ENCODE measurements at places on chromosomes 5 and 9.
A peak's percentile ranks its signal among the peaks of the same experiment; 100 is the strongest.

DNA sequence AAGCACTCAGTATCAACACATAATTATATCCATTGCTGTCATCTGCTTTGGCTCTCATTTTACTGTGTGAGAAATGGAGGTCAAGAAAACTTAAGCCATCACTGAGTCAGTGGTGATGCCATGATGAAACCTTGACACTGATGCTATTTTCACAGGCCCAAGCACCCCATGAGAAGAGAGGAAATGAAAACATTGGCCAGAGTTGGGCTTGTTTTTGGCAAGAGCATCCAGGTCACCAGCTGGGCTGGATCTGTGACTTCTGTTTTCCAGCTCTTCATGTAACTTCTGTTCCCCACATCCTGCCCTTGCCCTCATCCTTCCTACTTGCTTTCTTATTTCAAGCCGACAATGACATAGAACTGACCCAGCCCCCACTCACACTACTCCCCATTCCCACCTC lies 10.0 kb downstream of the LCP2 start:
- DNase-seq = no peak

GRCh38 chr5:133336121-133336968 lies 276.0 kb downstream of the FSTL4 start:
- DNase-seq = no peak

DNA sequence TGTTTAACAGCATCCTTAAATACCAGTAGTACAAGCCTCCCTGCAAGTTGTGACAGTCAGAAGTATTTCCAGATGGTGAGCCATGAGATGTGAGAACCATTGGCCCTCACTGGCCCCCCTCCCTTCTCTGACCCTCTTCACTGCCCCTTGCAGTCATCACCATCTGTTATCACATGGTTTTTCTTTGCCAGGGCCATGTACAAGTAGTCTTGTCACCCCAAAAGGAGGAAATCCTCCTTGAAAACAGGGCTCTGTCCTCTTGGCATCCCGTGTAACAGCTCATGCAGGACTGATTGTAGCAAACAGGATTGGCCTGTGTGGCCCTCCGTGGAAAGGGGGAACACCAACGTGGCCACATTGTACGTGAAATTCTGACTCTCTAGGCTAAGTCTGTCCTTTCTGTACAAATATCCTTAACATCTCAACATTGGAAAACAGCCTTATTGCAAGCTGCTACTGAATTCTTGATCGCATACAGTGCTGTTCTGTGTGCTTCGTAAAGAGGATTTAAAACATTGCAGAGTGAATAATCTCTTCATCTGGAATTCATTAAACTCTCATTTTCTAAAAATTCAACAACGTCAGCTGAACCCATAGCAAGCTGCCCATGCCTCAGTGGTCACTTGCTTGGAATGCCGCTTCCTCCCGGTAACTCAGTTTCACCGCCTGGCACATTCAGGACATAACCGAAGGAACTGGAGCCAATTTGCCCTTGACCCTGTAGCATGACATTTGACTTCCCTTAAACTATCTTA lies 171.7 kb downstream of the ATPSCKMT start:
- no peak for DNase-seq

- DNase-seq = no peak
These were observed 77.7 kb upstream of the SPEF2 start for GRCh38 chr5:35540002-35540401.

DNA sequence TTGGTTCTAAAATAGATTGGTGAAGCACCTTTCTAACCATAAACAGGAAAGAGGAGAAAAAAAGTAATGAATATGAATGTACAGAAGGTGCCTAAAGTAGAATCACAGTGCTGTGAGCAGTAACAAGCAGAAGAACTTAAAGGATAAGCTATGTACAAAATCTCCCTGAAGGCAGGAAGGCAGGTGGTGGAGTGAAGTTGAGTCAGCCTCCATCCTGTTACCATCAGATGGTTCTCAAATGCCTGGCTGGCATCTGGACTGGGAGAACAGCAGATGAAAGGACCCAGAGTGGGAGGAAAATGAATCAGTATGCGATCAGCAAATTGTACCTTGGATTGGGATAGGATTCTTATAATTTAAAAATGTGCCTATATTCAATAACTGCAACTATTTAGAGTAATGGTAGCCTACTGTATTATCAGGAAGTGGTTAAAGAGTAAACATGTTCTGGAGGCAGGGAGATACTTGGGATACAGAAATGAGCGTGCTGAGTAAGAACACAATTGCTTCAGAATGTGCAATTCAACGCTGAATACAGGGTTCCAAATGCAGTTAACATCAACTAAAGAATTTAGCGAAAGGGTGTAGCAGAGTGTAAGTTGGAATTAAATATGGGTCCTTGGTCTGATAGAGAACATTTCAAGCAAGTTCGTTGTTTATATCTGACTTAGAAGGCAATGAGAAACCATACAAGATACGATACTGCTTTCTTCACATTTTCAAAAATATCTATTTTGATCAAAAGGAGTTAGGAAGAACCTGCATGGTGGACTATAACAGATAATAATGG lies 21.1 kb upstream of the FER start:
- DNase-seq = peak; percentile 21

GRCh38 chr5:10832987-10833386 lies 72.0 kb upstream of the DAP start:
- no peak for DNase-seq

- DNase-seq = no peak
These were observed 110.8 kb upstream of the POC5 start for GRCh38 chr5:75828029-75828428.

Measured in renal cortical epithelial cell (primary cell).